ENCODE measurements at places on chromosomes 7 and 10.

DNA sequence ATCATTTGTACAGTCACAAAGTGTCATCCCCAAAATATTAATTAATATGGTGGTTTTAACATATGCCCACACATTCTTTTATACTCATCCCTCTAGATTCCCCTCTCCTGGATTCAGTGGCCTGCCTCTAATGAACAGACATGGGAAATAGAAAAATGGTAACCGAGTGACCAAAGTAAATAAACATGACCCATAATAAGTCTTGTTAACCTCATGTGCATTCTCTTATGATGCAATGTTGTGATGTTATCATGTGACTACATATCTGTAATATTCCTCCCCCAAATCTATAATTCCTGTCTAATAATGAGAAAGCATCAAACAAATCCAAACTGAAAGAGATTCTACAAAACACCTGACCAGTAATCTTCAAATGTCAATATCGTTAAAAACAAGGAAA is 164.5 kb upstream of the PRSS1 start:
- DNase-seq, result no peak

DNA sequence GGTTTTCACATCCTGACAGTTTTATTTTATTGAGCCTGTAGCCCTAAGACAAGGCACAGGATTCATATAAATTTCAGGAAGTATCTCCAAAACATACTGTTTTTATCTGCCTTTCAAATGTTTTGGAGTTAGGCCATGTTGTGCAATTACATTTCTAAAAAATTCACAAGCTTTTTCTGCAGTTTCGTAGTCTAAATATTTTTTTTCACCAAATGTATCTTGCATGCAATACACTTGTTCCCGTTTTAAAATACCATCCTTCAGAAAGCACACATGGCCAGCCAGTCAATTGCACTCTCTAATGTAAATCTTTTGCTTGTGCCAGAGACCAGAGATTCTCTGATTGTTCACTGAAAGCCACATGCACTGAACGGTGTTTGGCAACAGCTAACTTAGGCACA is 161.5 kb upstream of the PRKCQ start:
- DNase-seq, result no peak

- DNase-seq, result no peak
These were observed 70.0 kb upstream of the AGBL3 start for GRCh38 chr7:134916171-134916883.

GRCh38 chr10:63430091-63430998 is 35.4 kb downstream of the JMJD1C start:
- no peak for DNase-seq

- no peak for DNase-seq
These were observed 820.0 kb downstream of the XPNPEP1 start for GRCh38 chr10:109103278-109103677.

DNA sequence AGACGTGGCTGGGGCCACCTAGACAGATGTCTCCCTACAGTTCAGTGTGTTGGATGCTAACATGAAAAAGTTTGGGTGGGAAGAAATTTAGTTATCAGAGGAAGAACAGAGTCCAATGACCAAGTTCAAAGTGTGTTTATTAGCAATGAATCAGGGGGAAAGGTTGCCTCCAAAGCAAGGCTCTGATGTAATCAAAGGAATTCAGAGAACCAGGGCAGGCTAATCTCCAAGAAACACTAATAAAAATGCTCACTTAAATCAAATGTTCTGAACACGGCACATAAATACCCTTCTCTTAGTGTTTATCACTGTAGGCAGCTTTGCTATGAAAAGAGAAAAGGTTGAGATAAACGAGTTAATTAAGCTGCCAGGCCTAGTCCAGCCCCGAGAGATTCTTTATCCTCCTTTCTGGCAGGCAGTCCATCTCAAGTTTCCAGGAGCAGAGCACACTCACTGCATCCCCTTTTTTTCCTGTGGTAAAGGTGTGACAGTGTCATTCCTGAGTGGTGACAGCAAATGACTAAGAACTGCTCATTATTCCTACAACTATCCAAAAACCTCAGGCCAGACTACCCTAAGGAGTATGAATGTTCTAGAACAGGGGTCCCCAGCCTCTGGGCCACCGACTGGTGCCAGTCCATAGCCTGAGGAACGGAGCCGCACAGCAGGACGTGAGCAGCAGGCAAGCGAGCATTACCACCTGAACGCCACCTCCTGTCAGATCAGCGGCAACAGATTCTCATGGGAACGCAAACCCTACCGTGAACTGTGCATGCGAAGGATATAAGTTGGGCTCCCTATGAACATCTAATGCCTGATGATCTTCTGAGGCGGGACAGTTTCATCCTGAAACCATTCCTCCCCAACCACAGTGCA is 66.9 kb upstream of the FHIP2A start:
- DNase-seq, result no peak

- no peak for DNase-seq
These were observed 178.8 kb downstream of the REEP3 start for GRCh38 chr10:63699785-63700613.

DNA sequence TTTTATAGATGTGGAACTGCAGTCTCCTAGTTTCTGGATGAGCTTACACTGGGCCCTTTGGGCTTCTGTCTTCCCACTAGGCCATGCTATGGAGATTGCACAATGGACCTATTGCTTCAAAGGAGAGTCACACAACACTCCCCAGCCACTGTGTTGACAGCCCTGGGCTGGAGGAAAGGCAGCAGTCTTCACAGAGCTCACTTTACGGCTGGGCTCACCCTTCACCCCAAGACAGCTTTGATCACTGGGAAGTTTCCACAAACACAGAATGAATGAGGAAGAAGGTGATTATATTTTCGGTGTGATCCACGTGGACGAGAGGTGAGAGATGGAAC is 92.7 kb upstream of the GDF10 start:
- DNase-seq, result no peak

GRCh38 chr7:77465256-77465655 is 49.1 kb upstream of the GSAP start:
- DNase-seq, result no peak

GRCh38 chr10:80177781-80178636 is 27.3 kb downstream of the ANXA11 start:
- DNase-seq, result no peak

DNA sequence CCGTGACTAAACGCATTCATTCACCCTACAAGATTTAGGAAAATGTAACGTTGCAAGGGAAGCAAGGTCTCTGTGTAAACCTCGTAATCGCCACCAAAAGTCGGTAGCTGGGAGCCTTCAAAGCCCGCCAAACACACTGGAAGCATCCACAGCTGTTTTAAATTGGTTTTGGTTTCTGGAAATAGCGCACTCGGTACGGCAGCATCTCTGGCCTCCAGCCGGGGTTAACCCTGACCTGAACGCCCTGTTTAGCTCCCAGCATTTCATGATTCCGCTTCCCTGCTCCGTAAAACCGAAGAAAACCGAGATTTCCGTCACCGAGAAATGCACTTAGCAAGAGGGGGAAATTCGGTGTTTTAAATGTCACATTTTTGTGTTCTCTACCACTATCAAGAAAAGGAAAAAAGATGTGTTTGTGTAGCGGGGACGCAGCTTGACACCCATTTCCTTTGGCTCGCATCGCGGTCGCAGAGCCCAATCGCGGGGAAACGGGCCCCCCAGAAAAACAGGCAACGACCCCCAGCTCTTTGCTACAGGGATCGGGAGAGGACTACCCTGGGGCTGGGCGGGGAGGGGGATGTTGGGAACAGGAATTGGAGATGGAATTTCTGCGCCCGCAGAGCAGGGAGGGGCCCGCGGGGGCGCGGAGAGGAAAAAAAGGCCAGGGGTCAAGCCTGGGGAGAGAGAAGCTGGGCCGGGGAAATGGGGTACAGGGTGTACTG is 646 bp downstream of the SGCE start:
- DNase-seq, result no peak

GRCh38 chr7:128904381-128905197 is 5.9 kb downstream of the KCP start:
- peak; percentile 4 for DNase-seq

DNA sequence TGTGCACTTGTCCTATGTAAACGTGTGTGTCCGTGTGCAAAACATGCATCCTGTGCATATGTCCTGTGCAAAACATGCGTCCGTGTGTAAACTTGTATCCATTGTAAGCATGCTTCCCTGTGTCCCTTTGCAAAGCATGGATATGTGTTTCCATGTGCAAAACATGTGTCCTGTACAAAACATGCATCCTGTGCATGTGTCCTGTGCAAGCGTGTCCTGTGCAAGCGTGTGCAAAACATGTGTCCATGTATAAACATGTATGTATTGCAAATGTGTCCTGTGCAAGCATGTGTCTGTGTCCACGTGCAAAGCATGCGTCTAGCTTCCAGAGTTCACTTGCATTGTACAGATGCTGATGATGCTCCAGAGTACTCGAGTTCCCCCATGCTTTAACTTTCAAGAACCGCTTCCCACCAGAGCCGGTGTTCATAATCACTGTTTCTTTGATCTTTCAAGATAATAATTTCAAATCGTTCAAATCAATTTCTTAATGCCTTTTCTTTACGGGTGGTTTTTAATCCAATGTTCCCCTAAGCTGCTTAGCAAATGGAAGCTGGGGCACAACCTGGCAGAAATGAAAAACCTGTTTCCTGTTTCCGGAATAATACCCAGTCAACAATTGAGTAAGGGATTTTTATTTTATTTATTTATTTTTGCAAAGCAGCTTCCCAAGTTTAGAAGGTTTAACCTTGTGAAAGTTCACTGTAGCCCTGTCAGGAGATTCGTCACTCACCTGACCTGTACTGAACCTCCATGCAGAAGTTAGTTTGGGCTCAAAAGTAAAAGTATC is 641 bp upstream of the ASB13 start:
- DNase-seq, result no peak

- no peak for DNase-seq
These were observed 113.4 kb upstream of the RAB18 start for GRCh38 chr10:27390681-27391080.

DNA sequence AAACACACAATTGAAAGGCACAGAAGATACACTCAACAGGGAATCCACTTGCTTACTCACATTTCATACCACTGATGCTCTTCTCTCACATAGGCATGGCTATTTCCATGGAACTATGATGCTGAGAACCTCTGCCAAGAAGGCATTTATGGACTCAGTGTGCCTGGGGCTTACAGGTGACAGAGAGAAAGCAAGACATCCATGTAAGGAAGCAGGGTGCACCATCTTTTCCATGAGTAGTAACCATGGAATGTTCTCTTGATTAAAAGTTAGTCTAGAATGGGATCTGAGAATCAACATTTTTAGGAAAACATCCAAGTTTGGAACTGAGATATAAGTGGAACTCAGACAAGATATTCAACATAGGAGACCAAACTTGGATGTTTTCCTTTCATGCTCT is 52.5 kb upstream of the MACC1 start:
- DNase-seq, result no peak

GRCh38 chr10:69061305-69062161 is 26.4 kb upstream of the SRGN start:
- peak; percentile 96 for DNase-seq

DNA sequence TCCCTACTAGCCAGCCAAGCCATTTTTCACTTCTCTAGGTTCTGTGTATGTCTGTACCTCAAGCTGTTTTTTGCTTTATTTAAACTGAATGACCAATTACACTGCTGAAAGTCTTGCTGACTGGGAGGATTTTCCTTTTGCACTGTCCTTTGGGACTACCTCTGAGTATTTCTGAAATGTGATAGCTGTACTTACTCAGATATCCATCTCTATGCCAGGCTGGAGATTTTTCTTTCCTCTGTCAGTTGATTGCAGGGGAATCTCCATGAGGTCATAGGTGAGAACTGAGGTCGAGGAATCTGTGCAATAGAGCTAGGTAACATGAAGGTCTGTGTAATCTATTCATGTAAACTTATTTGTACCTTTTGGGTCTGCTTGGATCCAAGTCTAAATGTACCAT is 38.9 kb upstream of the ANKRD1 start:
- DNase-seq, result no peak

- no peak for DNase-seq
These were observed 122.5 kb downstream of the PTPN20 start for GRCh38 chr10:47033541-47034270.

GRCh38 chr7:17844514-17845196 is 95.6 kb downstream of the SNX13 start:
- no peak for DNase-seq

DNA sequence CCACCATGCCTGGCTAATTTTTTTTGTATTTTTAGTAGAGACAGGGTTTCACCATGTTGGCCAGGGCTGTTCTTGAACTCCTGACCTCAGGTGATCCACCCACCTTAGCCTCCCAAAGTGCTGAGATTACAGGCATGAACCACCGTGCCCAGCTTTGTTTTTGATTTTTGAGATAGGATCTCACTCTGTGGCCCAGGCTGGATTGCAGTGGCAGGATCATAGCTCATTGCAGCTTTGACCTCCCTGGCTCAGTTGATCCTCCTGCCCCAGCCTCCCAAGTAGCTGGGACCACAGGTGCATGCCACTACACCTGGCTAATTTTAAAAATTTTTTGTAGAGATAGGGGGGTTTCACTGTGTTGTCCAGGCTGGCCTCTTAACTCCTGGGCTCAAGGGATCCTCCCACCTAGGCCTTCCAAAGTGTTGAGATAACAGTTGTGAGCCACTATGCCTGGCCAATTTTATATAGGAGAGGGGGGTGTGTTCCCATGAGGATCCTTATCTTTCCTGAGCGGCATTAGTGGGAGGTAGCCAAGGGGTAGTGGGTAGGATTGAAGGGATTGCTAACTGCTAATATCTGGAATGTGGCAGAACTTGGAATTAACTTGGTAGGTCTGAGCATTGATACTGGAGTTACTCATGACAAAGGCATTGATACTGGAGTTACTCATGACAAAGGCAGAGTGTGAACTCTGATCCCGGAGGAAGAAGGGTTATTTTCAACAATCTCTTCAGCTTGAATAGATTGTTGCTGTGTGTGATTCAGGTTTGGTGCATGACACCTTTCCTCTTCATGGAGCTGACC is 1.0 kb upstream of the NOLC1 start:
- no peak for DNase-seq

DNA sequence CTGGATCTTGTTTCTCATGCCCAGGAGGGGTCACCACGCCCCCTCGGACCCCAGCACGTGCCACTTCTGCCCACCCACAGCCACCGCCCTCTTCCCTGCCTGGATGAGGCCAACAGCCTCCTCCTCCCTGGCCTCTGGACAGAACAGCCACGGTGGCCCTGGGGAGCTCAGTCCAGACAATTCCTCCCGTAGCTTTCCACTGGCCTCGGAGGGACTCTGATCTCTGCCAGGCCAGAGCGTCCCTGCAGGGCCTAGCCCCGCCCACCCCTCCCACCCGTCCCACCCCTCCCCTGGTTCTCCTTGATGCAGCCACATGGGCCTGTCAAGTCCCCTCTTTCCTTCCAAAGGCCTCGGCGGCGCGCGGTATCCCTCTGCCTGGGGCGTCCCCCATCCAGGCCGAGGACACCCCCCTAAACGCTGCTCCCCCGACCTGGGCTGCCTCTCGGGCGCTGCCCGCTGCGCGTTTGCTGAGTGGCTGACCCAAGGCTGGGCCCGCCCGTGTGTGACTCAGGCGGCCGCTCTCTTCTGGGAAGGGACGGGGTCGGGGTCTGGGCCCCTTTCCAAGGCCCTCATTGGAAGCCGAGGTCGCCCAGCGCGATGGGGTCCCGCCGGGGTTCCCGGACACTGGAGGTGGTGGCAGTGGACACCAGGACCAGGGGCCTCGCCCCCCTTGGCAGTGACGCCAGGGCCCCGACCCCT is 557 bp downstream of the TMEM120A start:
- no peak for DNase-seq
